Colonic mucosa (tissue), 4 donors: ENCODE measurements at places on chromosomes 16 and 17. TPM values are rescaled to one million over a fixed set of nuclear protein-coding genes. Genes with fewer than 3 reads are reported as not detected.

GRCh38 chr16:85314512-85314971 is 202.3 kb upstream of the CIBAR2 start:
- DNase-seq = no peak

DNA sequence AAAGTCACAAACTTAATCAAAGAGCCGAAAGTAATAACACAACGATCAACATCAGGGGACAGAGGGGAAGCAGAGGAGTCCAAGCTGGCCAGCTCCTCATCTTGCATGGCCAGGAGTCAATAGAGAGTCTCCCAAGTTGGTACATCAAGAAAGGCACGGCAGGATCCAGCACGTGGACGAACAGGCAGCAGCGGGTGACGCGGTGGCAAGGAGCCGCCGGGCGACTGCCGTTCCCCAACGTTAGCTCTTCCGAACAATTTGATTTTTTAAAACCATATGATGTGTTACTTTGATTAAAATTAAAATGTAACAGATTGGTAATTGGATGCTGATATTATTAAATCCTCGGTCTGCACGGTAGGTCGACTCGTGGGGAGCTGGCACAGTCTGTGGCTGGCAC is 81.8 kb upstream of the DOC2B start:
- peak; percentile 5 for DNase-seq

GINS2 gene
- total RNA-seq = 39.9 TPM

- no peak for DNase-seq
These were observed 537.8 kb upstream of the CA10 start for GRCh38 chr17:52696362-52696761.

DNA sequence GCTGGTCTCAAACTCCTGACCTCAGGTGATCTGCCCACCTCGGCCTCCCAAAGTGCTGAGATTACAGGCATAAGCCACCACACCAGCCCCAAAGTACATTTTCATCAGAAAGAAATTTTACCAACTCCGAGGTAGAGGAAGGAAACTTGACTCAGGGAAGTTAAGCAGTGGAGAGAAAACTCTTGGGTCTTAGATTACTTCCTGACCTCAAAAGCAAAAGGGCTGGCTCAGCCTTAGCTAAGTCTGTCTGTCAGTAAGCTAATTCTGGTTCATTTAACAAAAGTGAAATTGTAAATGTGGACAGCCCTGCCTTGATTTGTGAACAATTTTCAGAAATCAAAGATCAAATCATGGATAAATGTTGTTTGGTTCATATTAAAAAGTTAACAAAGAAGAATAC is 30.6 kb downstream of the MAP2K6 start:
- no peak for DNase-seq

DNA sequence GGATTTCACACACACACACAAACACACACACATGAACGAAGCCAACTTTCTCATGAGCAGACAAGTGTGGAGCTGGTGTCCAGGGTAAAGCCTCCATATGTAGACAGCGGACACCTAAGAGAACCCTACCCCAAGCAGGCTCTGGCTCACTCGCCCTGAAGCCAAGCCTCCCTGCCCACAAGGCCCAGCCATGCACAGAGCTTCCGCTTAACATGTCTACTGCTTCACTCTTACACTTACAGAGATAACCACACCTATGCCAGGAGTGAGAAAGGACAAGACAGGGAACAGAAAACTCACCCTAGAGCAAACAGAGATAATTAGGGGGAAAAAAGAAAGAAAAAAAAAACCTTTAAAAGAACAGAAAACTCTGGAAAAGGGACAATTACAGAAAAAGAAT is 67.5 kb downstream of the CYTH1 start:
- no peak for DNase-seq

GRCh38 chr16:85417156-85417860 is 195.8 kb upstream of the GSE1 start:
- DNase-seq = no peak

- DNase-seq = no peak
These were observed 106.2 kb downstream of the N4BP1 start for GRCh38 chr16:48503779-48504178.

DNA sequence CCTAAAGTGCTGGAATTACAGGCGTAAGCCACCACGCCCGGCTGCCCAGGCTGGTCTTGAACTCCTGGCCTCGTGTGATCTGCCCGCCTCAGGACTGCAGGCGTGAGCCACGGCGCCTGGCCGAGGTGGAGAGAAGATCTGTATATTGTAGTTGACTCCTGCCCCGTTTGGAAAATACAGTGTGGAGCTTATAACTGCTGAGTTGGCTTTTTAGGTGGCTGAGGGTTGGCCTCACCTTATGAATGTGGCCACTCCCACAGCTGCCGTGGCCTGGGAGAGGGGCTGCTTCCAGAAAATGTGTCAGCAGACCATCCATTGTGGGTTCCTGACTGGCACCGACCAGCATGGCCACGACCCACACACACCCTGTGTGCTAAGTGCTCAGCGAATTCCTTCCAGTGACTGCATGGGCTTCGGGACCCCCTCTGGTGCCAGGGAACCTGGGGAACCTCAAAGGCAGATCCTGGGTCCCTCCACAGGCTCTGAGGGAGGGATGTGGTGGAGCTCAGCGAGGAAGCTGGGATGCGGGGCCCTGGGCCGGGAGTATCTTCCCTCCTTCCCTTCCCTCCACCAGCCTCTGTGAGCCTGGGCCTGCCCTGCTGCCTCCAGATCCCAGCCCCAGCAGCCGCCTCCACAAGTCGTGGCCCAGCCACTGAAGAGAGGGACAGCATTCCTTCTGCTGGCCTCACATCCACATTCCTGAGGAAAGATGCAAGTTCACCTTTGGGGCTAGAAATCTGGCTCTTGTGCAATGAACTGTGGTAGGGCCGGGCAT is 10.9 kb upstream of the RAB11FIP3 start:
- DNase-seq = no peak

PTX4 gene
- total RNA-seq = not detected

CYB5D1 gene
- 9.4 TPM for total RNA-seq

DNA sequence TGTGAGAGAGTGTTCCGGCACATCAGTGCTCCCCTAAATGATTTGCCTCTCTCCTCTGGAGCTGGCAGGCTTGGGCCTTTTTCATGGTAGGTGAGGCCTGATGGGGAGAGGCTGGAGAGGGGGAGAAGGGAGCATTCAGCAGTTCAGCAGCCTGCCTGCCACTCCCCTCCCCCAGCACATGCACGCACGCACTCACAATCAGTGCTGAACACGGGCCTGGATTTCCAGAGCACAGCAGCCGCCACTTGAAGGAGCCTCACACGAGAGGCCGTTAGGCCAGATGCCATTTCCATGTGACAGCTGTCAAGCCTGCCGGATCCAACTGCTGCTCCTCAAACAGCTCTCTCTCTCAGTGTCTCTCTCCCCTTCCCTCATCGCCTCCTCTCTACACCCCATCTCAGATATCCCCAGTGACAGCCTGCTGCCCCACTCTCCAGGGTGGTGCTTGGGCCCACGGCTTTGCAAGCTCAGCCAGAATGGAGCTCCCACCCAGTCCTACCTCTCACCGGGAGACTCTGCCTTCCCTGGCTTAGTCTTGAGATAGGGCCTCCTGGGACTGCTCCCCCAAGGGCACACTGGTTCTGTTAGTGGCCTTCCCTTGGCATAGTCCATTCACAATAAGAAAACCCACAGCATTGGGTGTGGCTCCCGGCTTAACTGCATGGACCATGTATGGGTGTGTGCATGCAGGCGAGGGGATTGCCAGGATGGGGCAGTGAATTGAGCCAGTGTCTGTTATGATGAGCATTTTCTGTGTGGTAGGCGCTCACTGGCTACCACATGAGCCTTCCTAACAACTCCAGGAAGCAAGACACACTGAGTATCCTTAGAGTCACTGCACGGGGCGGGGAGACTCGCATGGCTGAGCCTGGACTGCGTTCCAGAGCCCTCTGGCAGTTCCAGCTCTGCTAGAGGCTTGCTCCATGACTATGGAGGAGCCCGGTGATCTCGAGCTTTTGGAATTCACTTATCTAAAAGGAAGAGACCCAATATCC is 226.2 kb downstream of the CCDC182 start:
- DNase-seq = no peak

DNA sequence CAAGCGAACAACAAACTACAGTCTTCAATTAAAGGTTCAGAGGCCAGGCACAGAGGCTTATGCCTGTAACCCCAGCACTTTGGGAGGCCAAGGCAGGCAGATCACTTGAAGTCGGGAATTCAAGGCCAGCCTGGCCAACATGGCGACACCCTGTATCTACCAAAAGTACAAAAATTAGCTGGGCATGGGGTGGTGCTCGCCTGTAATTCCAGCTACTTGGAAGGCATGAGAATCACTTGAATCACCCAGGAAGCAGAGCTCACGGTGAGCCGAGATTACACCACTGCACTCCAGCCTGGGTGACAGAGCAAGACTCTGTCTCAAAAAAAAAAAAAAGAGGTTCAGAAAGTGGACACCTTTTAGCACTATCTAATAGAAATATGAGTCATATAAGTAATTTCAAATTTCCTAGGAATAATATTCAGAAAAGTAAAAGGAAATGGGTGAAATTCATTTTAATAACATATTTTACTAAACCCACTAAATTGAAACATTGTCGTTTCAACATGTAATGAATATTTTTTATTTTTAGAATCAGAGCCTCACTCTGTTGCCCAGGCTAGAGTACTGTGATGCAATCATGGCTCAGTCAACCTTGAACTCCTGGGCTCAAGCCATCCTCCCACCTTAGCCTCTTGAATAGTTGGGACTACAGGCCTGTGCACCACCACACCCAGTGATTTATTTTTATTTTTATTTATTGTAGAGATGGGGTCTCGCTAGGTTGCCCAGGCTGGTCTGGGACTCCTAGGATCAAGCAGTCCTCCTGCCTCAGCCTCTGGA is 15.2 kb upstream of the MARCHF10 start:
- no peak for DNase-seq

DNA sequence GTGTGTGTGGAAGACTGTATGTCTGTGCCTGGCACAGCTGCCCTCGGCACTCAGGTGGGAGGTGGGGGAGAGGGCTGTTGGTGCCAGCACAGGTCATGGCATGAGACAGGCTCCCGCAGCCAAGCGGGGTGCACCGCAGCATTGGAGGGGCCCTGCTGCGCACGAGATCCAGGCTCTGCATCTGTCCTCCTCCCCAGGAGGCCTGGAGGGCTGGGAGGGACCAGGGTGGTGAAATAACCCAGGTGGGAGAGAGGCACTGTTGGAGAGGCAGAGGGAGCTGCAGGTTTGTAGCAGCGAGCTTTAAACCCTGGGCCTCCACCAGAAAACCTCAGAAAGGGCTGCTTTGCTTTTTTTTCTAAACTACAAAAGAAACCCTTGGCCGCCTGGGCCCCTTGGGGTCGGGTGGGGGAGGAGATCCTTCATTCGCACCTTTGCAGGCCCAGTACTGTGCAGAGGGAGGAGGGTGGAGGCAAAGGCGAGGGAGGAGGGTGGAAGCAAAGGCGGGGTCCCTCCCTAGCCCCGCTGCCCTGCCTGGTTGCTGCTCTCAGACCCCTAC is 241.7 kb downstream of the SEC14L1 start:
- DNase-seq = no peak

- DNase-seq = no peak
These were observed 117.1 kb upstream of the AXIN2 start for GRCh38 chr17:65678546-65678945.

SYCE1L gene
- total RNA-seq = 6.9 TPM

DNA sequence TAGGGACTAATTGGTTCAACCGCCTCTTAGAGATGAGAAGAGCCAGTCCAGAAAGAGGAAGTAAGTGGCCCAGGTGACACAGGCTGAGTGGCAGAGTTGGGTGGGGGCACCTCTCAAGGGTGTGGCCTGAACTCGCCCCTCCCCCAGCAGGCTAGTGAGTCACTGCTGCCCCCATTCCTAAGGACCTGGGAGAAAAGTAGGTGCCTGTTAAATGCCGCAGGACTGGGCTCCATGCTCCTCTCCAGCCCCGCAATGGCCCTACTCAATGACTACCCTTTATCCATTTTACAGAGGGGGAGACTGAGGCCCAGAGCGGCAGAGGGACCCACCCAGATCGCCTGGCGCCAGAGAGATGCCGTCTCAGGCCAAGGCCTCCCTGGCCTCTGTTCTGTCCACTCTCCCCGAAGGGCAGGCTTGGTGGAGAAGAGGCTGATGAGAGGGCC is 8.1 kb downstream of the TMEM235 start:
- no peak for DNase-seq

- no peak for DNase-seq
These were observed 2.7 kb downstream of the TOM1L1 start for GRCh38 chr17:54903375-54903774.

- DNase-seq = no peak
These were observed 170.9 kb downstream of the RAB11FIP4 start for GRCh38 chr17:31562376-31562840.

DNA sequence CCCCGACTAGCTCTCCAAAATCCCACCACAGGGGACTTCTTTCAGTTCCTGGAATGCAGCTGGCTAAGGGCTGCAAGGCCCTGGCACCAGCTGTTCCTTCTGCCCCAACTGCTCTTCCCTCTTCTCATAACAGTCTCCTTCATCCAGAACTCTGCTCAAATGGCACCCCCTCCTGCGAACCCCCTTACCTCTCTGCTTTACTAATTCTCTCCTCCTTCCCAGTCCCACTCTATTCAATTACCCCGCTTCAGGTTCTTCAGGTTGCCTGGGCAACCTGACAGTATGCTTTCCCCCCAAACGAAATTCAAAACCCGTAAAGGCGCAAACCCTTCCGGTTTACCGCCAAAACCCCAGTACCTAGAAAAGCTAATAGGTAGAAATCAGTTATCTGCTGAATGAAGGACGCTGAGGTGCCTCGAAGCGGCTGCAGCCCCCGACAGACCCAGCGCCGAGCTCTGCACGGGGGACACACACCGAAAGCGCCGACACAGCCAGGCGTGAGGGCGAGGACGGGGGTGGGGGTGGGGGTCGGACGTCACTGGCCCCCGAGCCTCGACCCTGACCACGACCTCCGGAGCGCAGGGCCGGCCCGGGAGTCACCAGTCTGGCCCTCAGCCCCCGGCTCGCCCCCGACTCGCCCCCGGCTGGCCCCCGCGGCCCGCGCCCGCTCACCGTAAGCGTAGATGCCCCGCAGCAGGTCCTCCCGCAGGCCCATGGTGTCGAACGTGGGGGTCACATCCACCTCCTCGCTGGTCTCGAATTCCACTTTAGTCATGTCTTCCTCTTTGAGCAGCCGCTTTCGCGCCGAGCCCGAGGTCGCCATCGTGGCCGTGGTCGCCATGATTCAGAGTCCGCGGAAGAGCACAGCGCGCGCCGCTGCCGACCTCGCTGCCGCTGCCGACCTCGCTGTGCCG is 550 bp downstream of the EIF4A3 start:
- DNase-seq = peak; percentile 31

- DNase-seq = peak; percentile 33
These were observed 114.0 kb downstream of the PRKCB start for GRCh38 chr16:23949630-23950290.

- peak; percentile 41 for DNase-seq
These were observed 837 bp upstream of the PRDM7 start for GRCh38 chr16:90077757-90078578.

GRCh38 chr17:78468366-78468765 is 89.9 kb downstream of the PGS1 start:
- no peak for DNase-seq

PLA2G10 gene
- total RNA-seq = 30.5 TPM

DNA sequence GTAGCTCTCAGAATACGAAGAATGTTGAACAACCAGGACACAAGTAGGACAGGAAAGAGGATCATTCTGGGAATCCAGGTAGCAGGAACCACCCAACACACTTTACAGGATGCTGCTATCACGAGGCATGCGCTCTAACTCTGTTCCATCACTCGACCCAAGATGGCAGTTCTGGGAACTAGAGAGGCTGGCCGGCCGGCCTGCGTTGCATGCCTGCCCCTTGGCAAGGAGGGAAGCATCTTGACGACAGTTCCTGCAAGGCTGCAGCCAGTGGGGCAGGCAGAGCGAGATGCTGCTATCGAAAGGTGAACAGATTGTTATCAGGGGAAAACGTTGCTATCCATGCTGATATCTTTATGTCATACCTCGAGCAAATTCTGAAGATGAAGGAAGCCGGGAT is 19.2 kb upstream of the SLC46A1 start:
- no peak for DNase-seq

NT5M gene
- 1.3 TPM for total RNA-seq

IL21R gene
- total RNA-seq = 0.56 TPM

PRSS8 gene
- total RNA-seq = 347 TPM
